ENCODE measurements at places on chromosomes 6 and 20. TPM values are rescaled to one million over a fixed set of nuclear protein-coding genes. Genes with fewer than 3 reads are reported as not detected.

The C20orf144 gene
- not detected for total RNA-seq

The ADGRF5 gene
- 49.2 TPM for total RNA-seq

The SIGLEC1 gene
- 3.0 TPM for total RNA-seq

- peak; percentile 42 for DNase-seq
Observed at GRCh38 chr6:137313928-137314855, 95.0 kb upstream of the IFNGR1 start.

DNA sequence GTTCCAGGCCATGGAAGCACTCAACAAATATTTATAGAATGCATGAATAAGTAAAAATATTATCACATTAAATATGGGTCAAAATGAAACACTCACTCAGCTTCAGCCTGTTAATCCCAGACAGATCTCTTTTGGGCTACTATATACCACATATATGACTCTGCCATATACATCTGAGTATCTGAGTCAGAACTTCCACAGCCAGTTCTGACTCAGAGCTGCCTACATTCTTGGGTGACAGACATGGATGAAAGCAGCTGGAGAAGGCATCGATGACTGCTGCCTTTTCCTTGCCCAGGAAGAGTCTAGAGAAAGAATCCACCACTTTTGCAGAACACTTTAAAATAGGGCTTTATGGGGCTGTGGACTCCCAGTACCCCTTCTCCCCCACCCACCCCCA, 11.5 kb upstream of the PDYN start:
- no peak for DNase-seq

GRCh38 chr6:100347901-100348550, 116.7 kb downstream of the SIM1 start:
- DNase-seq = no peak

- no peak for DNase-seq
Observed at GRCh38 chr6:16472349-16473069, 234.1 kb downstream of the GMPR start.

DNA sequence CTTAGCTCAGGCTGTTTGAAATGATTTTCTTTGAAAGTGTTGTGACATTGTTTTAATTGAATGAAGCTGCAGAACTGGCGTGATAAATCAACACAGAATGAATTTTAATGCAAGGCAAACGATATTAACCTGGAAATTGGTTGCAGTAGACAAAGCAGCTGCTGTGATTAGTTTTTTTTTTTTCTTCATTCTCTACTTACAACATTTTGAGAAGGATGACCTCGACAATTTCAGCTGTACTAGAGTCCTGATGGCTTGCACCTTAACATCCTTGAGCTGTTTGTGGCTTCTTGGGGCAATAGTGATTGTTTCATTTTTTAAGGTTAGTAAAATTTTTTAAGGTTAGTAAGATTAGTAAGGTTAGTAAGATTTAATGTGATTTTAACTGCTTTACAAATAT, 54.2 kb downstream of the QKI start:
- no peak for DNase-seq

GRCh38 chr20:33019465-33020277, 11.8 kb upstream of the BPIFB6 start:
- DNase-seq = no peak
